ENCODE measurements at places on chromosomes 1 and 21. TPM values are rescaled to one million over a fixed set of nuclear protein-coding genes. Genes with fewer than 3 reads are reported as not detected.

The CLDN14 gene
- 3.7 TPM for total RNA-seq

The GNB1 gene
- total RNA-seq, result 61.6 TPM

The NAV1 gene
- total RNA-seq, result 11.0 TPM

The ZNHIT6 gene
- 9.4 TPM for total RNA-seq

The HES3 gene
- not detected for total RNA-seq

The PKN2 gene
- 57.9 TPM for total RNA-seq

The YBEY gene
- 32.9 TPM for total RNA-seq

The TOR3A gene
- total RNA-seq, result 16.7 TPM

The EBNA1BP2 gene
- 19.3 TPM for total RNA-seq

The HAO2 gene
- not detected for total RNA-seq

The KCNE1 gene
- 0.52 TPM for total RNA-seq

The TXLNA gene
- 30.8 TPM for total RNA-seq

The CELA2B gene
- 1.6 TPM for total RNA-seq

The SEMA4A gene
- 4.2 TPM for total RNA-seq

The PLA2G2F gene
- not detected for total RNA-seq

The PAPPA2 gene
- 3.1 TPM for total RNA-seq
